ENCODE measurements at places on chromosomes 1 and 21. TPM values are rescaled to one million over a fixed set of nuclear protein-coding genes. Genes with fewer than 3 reads are reported as not detected.

MCOLN3 gene
- 5.8 TPM for total RNA-seq

PPT1 gene
- 73.4 TPM for total RNA-seq

PDZK1 gene
- 1.3 TPM for total RNA-seq

GPR61 gene
- total RNA-seq: under 0.01 TPM

LMX1A gene
- total RNA-seq: not detected

SPRR2E gene
- total RNA-seq: not detected

PTPN22 gene
- 1.2 TPM for total RNA-seq

CCDC181 gene
- total RNA-seq: 0.50 TPM

FOXJ3 gene
- total RNA-seq: 20.8 TPM

Measured in smooth muscle cell of trachea (primary cell).